Right lobe of liver (tissue), 6 donors: ENCODE measurements at places on chromosomes 11 and 22. TPM values are rescaled to one million over a fixed set of nuclear protein-coding genes. Genes with fewer than 3 reads are reported as not detected.

- no peak overlapping the region for H3K27ac ChIP-seq
- H3K4me1 ChIP-seq: no peaks in the 10 kb centered on the region
- H3K4me3 ChIP-seq: no peak overlapping the region
- no peaks in the 10 kb centered on the region for H3K27me3 ChIP-seq
Observed at GRCh38 chr11:61881397-61881796, 9.9 kb downstream of the FADS3 start.

GRCh38 chr11:86802601-86803051, 2.3 kb downstream of the PRSS23 start:
- no peaks in the 10 kb centered on the region for H3K27me3 ChIP-seq
- no peak overlapping the region for H3K4me3 ChIP-seq
- peaks cover 7% of the 10 kb centered on the region for H3K4me1 ChIP-seq
- H3K36me3 ChIP-seq: no peaks in the 10 kb centered on the region
- H3K27ac ChIP-seq: no peak overlapping the region

GRCh38 chr22:27874185-27874584, 44.9 kb downstream of the PITPNB start:
- no peaks in the 10 kb centered on the region for H3K27me3 ChIP-seq
- H3K4me1 ChIP-seq: no peaks in the 10 kb centered on the region
- no peak for DNase-seq
- no peaks in the 10 kb centered on the region for H3K36me3 ChIP-seq
- H3K4me3 ChIP-seq: no peak overlapping the region

Gene RAB3IL1
- total RNA-seq: 5.0 TPM

GRCh38 chr11:905952-906351, 4.7 kb downstream of the CHID1 start:
- H3K4me3 ChIP-seq: no peak overlapping the region
- no peak overlapping the region for H3K27ac ChIP-seq
- peaks cover 8% of the 10 kb centered on the region for H3K36me3 ChIP-seq
- H3K4me1 ChIP-seq: no peaks in the 10 kb centered on the region
- no peak for DNase-seq

DNA sequence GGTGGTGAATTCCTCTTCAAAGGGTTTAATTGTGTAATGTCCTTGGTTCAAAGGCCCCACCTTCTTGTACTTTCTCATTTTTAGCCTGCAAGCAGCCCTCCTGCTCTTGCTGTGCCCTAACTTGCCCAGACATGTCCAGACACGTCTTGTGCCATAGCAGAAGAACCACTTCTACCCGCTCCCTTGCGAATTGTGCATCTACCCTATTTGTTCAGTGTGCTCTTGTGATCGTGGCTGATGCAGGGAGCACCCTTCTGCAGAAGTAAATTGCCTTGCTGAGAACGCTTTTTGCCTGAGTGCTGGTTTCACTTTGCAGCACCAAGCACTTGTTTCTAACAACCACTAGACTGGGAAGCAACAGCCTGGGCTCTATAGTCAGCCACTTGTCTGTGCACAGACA, 249.4 kb downstream of the SBF2 start:
- no peak for DNase-seq
- H3K27me3 ChIP-seq: no peaks in the 10 kb centered on the region
- no peak overlapping the region for H3K4me3 ChIP-seq

Gene OR52D1
- total RNA-seq: not detected

GRCh38 chr22:39825661-39826102, 67.9 kb downstream of the ENTHD1 start:
- H3K4me1 ChIP-seq: no peaks in the 10 kb centered on the region
- H3K27me3 ChIP-seq: no peaks in the 10 kb centered on the region
- no peak for DNase-seq
- H3K36me3 ChIP-seq: no peaks in the 10 kb centered on the region

DNA sequence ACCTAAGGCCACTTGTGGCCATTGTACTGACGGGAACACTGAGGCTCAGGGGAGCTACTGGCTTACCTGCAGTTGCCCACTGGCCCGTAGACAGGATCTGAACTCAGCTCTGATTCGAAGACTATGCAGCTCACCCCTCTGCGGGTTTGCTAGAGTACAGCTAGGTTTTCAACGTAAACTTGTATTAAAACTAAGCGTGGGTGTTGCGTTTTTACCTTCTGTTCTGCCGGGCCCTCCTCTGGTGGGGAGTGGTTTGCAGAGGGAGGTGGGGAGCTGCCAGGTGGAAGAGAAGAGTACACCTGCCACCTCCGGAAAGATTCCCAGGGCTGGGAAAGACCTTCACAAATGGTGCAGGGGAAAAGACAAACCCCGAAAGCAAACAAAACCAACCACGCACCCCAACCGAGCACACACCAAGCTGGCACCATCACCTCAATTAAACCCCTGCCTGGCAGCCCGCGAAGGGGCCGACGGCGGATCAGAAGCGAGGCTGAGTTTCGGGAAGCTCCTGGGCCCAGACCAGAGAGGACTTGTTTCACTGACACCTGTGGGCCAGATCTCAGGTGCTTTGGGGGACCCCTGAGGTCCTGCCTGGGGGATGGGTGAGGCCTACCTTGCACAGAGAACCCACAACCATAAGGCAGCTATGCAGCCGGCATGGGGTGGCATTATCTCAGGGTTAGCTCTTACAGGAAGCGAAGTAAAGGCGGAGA, 37.7 kb downstream of the SHISAL1 start:
- H3K27ac ChIP-seq: no peak overlapping the region
- H3K4me1 ChIP-seq: no peaks in the 10 kb centered on the region
- no peaks in the 10 kb centered on the region for H3K36me3 ChIP-seq
- H3K27me3 ChIP-seq: no peaks in the 10 kb centered on the region
- no peak overlapping the region for H3K4me3 ChIP-seq

Gene KRTAP5-1
- not detected for total RNA-seq

DNA sequence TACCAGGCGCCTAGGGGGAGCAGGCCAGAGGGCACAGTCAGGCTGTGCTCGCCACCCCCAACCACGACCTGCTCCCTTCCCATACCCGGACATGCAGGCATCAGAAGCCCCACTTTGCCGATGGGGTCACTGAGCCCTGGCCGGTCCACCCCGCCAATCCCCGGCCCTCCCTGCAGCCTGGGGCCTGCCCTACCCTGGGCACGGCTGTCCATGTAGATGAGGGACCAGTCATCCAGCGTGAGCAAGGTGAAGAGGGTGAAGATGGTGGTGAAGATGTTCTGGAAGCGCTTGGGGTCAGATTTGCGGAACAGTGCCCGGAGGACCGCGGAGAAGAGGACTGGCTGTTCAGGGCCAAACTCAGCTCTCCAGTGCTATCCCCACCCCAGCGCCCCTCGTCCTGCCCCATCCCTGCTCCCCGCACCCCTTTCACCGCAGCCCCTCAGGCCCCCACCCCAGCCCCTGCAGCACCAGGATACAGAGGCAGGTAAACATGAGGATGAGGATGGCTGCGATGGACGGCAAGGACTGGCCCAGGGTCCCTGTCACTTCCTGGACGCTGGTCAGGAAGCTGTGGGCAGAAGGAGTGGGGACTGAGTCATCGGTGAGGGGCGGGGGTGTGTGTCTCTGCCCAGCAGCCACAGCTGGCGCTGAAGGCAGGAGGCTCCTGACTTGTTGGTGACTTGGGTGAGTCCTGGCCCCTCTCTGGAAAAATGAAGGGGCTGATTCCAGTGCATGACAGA, 5.5 kb downstream of the CATSPER1 start:
- H3K27me3 ChIP-seq: no peaks in the 10 kb centered on the region
- H3K4me3 ChIP-seq: no peak overlapping the region
- H3K36me3 ChIP-seq: no peaks in the 10 kb centered on the region
- no peak overlapping the region for H3K27ac ChIP-seq

- H3K4me1 ChIP-seq: no peaks in the 10 kb centered on the region
- H3K27me3 ChIP-seq: no peaks in the 10 kb centered on the region
- H3K36me3 ChIP-seq: no peaks in the 10 kb centered on the region
- DNase-seq: no peak
Observed at GRCh38 chr11:61053191-61053590, 49.1 kb upstream of the CD5 start.

GRCh38 chr22:38230916-38231315, 29.1 kb downstream of the MAFF start:
- H3K27me3 ChIP-seq: no peaks in the 10 kb centered on the region
- H3K36me3 ChIP-seq: peaks cover 3% of the 10 kb centered on the region
- H3K4me3 ChIP-seq: no peak overlapping the region

Gene RFPL3
- not detected for total RNA-seq

Gene HBE1
- total RNA-seq: not detected

Gene CBLIF
- total RNA-seq: not detected

DNA sequence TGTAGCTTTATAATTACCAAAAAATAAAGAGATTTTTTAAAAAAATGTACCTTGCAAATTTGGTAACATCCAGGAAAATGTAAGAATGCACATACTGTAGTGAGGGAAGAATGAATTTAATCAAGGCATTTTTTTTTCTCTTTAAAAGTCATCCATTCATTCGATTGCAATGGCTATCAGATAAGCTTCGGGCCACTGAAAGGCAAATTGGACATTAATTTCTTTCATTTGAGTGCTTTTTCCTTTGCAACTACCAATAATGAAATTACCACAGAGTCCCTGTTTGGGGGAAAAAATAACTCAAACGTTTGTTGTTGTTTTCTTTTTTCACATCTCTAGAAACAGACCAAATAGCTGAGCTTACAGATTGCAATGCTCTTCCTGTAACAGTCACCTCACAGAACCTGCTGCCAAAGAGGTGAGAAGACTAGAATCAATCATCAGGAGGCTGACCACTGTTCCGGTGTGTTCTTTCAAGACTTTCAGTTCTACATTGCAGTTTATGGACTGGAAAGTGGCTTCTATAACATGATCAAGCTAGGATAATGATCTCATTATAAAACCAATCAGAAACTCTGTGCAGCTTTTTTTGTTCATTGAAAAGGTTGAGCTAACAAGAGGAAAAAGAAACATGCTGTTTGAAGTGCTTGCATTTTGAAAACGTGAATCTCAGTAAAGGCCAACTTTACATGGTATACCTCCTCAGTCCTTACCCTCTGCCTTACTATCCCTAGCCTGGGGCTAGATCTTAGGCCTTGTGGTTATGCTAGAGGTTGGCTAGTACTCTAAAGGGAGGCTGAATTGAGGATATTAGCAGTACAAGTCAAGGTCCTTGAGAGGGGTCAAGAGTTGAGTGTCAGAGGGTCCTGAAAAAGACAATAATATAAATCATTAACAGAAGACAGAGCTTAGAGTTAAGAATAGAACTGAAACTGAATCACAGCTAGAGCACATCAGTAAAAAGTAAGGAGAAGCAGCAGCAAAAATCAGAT, 1276.1 kb downstream of the LRRC4C start:
- DNase-seq: no peak
- H3K4me3 ChIP-seq: no peak overlapping the region
- H3K27ac ChIP-seq: no peak overlapping the region
- no peaks in the 10 kb centered on the region for H3K36me3 ChIP-seq
- H3K4me1 ChIP-seq: no peaks in the 10 kb centered on the region
- no peaks in the 10 kb centered on the region for H3K27me3 ChIP-seq

DNA sequence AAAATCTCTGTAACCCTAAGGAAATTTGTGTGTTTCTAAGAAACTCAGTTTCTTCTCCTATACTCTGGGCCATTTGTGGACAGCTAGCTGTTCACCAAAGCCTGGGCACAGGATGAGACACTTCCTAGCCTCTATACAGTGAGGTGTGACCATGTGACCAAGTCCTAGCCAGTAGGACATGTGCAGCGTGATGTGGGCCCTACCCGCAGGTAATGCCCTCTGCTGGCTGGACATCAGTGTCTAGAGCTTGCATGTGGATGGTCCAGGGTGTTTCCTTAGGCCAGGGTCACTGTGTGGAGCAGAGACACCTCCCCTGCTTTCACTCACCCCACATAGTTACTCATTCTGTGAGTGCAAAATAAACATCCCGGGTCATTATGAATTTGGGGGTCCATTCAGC, 100.5 kb downstream of the LARGE1 start:
- no peak overlapping the region for H3K27ac ChIP-seq
- no peaks in the 10 kb centered on the region for H3K27me3 ChIP-seq
- no peak overlapping the region for H3K4me3 ChIP-seq
- DNase-seq: no peak
- no peaks in the 10 kb centered on the region for H3K4me1 ChIP-seq
- no peaks in the 10 kb centered on the region for H3K36me3 ChIP-seq

DNA sequence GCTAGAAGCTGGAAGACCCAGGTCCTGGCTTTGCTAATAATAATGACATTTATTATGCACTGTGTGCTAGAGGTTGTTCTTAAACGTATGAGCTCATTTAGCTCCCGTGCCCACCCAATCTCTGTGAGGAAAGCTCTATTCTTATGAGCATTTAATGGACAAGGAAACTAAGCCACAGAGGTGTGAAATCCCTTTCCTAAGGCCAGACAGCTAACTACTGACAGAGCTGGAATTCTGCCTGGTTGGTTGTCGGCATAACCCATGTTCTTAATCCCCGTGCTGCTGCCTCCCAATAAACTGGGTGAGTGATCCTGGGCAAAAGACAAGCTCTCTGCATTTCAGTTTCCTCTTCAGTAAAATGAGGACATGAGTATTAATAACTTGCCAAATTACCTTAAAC, 49.4 kb downstream of the SNX19 start:
- no peak overlapping the region for H3K4me3 ChIP-seq
- no peaks in the 10 kb centered on the region for H3K36me3 ChIP-seq
- H3K27ac ChIP-seq: peak overlapping the region; percentile 94
- no peaks in the 10 kb centered on the region for H3K4me1 ChIP-seq
- no peak for DNase-seq
- no peaks in the 10 kb centered on the region for H3K27me3 ChIP-seq

DNA sequence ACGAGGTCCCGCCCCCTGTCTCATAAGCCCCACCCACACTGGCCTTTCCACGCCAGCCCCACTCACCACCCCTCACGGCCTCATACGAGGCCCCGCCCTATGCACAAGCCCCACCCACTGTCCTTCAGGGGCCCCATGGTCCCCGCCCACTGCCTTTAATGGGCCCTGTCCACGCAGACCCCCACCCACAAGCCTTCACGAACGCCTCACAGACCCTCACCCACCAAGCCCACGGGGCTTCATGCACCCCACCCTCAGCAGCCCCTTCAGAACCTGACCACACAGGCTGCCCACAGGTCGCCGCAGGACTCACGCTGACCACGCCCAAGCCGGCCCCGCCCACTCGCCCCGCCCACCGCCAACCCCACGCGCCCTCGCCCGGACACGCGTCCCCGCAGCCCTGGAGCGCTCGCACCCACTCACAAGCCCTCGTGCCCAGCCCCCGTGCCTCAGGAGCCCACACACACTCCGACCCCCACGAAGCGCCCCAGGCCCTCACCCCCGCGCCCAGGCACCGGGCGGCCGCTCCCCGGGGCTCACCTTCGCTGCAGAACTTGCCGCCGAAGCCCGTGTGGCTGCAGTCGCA, 10.5 kb downstream of the NRXN2 start:
- peaks cover 8% of the 10 kb centered on the region for H3K27me3 ChIP-seq
- H3K27ac ChIP-seq: no peak overlapping the region
- H3K4me1 ChIP-seq: no peaks in the 10 kb centered on the region
- no peaks in the 10 kb centered on the region for H3K36me3 ChIP-seq

DNA sequence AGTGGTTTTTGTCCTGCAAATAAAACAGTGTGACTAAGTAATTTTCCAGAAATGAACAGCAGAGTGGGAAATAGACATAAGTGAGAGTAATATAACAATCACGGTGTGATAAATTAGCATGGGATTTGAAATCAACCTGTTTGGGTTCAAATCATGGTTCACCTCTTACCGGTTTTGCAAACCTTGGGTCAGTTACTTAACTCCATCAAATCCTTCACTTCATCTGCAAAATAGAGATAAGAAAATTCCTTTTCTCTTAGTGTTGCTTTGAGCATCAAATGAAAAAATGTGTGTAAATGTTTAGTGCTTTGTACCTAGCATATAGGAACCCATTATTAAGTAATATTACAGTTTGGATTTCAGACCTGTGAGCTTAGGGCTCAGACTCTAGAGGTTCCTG, 152.2 kb downstream of the TEAD1 start:
- H3K4me1 ChIP-seq: peaks cover 26% of the 10 kb centered on the region
- H3K27me3 ChIP-seq: no peaks in the 10 kb centered on the region
- no peak overlapping the region for H3K4me3 ChIP-seq

Gene DGAT2
- 166 TPM for total RNA-seq

Gene CARD18
- not detected for total RNA-seq

Gene INSC
- not detected for total RNA-seq

- H3K36me3 ChIP-seq: no peaks in the 10 kb centered on the region
Observed at GRCh38 chr11:78808923-78809322, 234.3 kb upstream of the NARS2 start.
